D721Med (cell line): ENCODE measurements at places on chromosomes 16 and 17.

DNA sequence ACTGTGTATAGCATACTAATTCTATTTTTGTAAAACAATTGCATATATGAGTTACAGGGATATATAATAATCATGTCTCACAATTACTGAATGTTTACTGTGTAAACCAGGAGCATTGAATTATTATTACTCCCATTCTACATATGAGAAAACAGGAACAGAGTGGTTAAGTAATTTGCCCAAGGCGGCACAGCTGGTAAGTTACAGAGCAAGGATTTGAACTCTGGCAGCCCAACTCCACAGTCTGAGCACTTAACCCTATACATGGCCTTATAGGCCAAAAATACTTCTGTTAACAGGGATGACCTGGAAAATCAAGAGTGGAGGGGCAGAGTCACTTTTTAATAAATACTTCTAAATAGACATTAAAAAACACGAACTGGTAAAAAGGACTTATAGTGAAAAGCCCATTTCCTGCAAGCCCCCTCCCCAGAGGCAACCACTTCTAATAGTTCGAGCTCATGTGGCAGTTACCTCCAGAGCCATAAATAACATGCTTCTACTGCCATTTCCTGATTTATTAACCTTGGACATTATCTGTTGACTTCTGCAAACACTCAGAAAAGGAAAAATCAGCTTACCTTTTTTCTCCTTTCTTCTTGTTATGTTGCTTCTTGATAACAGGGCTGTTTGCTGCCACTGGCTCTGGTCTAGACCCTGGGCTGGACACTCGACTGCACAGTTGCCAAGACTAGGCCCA lies 22.1 kb upstream of the ADGRG1 start:
- DNase-seq: no peak

GRCh38 chr17:68396226-68397107 lies 60.8 kb downstream of the WIPI1 start:
- DNase-seq: no peak

DNA sequence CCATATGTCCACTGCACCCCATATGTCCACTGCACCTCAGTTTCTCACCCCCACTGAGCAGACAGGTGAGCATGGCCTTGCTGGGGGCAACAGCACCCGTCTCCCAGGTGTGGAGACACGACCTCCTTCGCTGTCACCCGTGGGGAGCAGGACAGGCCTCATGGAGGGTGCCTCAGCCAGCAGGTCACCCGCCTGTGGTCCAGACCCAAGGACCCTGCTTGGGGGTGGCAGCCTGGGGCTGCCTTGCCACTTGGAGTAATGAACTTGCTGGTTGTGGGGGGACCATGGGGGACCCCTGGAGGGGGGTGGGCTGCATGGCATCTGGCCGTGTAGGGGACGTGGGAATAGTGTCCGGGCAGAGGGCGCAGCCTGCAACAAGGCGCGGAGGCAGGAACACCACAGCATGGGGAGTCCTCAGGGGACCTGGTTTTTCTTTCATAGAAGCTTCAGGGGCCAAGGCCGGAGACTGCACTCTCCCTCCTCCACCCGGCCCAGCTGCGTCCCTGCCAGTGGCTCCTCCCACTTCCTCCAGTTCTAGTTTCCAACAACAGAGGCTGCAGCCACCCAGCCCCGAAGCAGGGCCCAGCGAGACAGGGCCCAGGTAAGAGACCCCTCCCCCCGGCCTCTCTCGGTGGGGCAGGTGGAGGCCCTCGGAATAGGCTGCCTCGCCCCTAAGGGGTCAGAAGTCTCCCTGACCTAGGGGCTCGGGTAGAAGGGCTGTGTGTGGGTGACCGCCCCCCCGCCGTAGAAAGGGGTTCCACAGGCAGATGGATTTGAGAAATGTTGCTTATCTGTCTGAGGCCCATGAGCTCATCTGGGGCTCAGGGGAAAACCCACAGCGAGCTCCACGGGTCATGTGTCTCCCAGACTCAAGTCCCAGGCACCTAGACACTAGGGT lies at the start of gene NHLRC4:
NHLRC4 (plus strand) TSS at position 531 of the 898 bp plus-strand sequence. CDS start 1,043 bp downstream, outside the sequence.
- no peak for DNase-seq

- no peak for DNase-seq
Observed at GRCh38 chr16:83599789-83600462, 207.9 kb upstream of the HSBP1 start.

DNA sequence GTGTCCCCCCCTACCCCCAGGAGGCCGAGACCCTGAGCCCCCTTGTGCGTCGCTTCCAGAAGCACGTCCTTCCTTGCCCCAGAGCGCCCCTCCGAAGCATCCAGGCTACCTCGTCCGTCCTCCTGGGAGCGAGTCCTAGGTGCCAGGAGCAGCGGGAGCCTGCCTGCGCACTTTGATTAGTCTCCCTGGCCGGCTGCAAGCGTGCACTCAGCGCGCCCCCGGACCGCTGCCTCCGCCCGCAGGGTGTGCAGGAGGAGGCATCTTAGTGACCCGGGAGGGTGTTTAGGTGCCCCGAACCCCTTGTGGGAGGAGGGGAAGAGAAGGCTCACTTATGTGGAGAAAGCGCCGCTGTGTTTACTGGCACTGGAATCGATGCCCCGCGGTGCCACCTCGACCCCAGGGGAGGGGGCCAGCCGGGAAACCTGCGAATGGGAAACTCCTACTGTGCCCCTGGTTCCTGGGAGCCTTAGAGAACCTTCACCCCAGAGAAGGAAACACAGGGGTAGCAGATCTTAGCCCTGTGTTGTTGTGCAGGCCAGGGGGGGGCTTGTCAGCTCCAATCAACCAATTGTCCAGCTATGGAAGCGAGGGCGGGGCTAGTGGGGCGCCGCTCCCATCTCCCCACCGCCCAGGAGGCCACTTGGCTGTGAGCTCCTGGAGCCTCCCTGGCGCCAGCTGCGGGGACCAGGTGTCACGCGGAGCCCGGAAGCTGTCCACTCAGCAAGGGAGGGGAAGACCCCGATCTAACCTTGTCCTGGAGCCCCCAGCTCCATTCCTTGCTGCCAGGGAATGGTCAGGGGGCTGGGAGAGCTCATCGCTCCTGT lies 922.8 kb upstream of the EEF2KMT start:
- DNase-seq: no peak

GRCh38 chr17:42607769-42608168 lies 1.4 kb downstream of the RETREG3 start:
- DNase-seq: no peak

- no peak for DNase-seq
Observed at GRCh38 chr17:29927546-29927945, 2.5 kb downstream of the SSH2 start.

- no peak for DNase-seq
Observed at GRCh38 chr17:63697341-63698286, 2.3 kb downstream of the LIMD2 start.

GRCh38 chr17:43530288-43531081 lies 15.7 kb downstream of the ETV4 start:
- no peak for DNase-seq

- no peak for DNase-seq
Observed at GRCh38 chr16:1781254-1781653, 1.1 kb downstream of the SPSB3 start.

- no peak for DNase-seq
Observed at GRCh38 chr17:35011671-35012216, 31.4 kb downstream of the LIG3 start.

GRCh38 chr17:40552806-40553693 lies 12.2 kb downstream of the CCR7 start:
- DNase-seq: no peak
